EL (cell line): ENCODE measurements at places on chromosomes 13 and 19.

- peak; percentile 96 for DNase-seq
Observed at GRCh38 chr19:35518313-35518712, 4.9 kb upstream of the DMKN start.

GRCh38 chr13:96218475-96218874 is 128.6 kb downstream of the HS6ST3 start:
- DNase-seq: no peak

- DNase-seq: peak; percentile 29
Observed at GRCh38 chr13:38630780-38631179, 56.1 kb upstream of the FREM2 start.

GRCh38 chr13:26590951-26591350 is 33.5 kb downstream of the WASF3 start:
- DNase-seq: no peak

DNA sequence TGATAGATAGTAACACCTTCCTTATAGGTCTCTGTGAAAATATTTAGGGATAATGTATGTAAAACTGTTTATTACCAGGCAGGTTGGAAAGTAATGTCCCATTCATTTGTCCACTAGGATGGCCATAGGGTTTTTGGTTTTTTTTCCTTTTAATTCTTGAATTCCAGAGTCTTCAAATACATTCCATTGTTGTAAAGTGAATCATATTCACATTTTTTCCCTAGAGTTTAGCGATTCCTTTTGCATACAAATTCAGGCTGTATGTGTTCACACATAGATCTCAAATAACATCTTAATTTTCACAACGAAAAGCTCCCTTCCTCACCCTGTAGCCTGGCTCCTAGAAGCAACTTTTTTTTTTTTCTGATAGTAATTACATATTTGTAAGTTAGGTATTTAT is 1.8 kb upstream of the ZNF557 start:
- DNase-seq: peak; percentile 63

DNA sequence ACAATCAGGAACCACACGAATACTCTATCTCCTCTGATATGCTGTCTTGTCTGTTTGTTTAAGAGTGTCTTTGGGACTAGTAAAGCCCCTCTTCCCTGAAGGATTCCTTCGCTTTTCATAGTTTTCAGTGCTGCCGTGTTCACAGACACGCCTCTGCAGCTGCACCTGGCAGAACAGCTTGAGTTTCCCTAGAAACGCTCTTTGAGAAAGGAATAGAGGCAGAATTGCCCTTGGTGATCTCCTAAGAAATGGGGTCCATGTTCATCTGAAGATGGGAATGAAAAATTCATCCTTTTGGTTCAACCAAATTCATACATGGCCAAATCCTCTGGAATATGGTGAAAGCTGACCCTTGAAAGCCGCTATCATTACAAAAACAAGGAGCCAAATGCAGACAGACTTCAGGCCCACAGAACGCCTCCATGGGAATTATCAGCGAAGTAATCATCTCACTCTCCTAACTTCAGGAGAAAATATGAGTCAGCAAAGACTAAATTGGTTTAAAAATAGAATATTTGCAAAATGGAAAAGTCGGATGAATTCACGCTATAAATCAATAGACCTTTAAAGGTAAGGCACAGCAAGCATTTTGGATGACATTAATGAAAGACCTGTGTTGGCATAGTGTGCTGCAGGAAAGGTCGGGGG is 5.5 kb downstream of the SACS start:
- DNase-seq: no peak

DNA sequence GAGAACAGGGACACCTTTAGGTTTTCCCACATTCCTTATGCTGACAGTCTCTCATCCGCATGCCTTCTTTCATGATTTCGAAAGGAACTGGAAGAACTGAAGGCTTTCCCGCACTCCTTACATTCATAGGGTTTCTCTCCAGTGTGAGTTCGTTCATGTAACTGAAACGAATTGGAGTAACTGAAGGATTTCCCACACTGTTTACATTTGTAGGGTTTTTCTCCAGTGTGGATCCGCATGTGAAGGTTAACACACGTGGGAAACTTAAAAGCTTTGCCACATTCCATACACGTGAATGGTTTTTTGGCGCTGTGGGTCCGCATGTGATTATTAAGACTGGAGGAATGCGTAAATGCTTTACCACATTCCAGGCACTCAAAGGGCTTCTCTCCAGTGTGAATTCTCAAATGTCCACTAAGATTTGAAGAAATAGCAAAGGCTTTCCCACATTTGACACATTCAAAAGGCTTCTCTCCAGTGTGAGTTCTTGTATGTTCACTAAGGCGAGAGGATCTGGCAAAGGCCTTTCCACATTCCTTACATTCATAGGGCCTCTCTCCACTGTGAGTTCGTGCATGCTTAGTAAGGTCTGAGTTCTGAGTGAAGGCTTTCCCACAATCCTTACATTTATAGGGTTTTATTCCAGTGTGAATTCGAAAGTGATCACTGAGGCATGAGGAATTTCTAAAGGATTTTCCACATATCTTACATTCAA is 22.0 kb downstream of the ZNF266 start:
- no peak for DNase-seq

GRCh38 chr19:33219261-33219815 is 6.3 kb downstream of the SLC7A10 start:
- no peak for DNase-seq

DNA sequence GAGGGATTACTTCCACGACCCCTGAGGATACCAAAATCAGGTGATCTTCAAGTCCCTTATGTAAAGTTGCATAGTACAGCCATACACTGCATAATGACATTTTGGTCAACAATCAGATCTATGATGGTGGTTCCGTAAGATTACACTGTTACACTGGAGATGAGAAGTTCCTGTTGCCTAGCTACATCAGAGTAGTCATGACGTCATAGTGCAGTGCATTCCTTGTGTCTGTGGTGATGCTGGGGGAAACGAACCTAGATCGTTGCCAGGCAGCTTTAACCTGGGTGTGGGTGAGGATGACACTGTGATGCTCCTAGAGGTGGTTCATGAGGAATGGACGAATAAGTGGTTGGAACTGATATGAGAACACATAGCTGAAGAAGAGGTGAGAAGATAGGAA is 9.1 kb downstream of the ZNF610 start:
- no peak for DNase-seq

- no peak for DNase-seq
Observed at GRCh38 chr19:1273263-1274041, 1.9 kb upstream of the FAM174C start.

DNA sequence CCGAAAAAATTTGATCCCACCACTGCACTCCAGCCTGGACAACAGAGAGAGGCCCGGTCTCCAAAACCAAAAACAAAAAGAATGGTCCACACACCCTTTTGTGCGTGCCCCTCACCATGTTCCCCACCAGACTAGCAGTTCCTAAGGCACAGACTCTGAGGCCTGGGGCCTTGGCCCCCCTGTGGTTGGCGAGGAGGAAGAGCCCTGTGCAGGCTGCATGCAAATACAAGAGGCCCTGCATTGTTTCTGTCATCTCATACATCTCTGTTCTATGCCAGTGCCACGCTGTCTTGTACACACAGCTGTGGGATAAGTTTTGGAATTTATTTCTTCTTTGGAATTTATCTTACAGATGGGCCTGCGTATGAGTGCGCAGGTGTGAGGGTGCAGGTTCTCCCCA is 4.7 kb upstream of the YJEFN3 start:
- DNase-seq: no peak

DNA sequence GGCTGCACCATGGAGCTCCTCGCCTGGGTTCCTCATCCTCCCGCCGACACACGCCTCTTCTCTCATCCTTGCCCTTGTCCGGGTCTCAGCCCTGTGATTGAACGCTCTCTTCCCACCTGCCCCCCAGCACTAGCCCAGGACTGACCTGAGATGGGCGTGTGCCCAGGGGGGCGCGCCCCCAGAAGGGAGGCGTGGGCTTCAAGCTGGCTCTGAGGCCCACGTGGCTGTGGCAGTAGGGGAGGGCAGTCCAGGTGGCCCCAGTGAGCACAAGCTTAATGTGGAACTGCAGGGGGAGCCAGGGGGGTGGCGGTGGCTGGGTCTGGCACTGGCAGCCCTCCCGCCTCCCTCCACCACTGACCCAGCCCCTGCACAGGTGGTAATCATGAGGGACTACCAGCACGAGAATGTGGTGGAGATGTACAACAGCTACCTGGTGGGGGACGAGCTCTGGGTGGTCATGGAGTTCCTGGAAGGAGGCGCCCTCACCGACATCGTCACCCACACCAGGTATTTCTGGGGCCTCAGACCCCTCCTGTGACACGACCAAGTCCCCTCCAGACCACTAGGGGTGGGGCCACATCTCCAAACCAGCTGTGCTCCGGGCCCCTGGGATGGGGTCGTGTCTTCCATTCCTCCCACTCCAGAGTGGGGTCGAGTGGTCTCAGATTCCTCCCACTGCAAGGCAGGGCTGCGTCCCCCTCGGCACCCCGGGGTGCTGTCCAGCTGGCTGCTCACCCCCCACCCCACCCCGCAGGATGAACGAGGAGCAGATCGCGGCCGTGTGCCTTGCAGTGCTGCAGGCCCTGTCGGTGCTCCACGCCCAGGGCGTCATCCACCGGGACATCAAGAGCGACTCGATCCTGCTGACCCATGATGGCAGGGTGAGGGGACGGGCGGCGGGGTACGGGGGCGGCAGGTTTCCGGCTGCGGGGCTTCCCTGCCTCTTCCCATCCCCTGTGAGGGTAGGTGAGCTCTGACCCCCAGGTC is 21.9 kb upstream of the NCCRP1 start:
- no peak for DNase-seq

DNA sequence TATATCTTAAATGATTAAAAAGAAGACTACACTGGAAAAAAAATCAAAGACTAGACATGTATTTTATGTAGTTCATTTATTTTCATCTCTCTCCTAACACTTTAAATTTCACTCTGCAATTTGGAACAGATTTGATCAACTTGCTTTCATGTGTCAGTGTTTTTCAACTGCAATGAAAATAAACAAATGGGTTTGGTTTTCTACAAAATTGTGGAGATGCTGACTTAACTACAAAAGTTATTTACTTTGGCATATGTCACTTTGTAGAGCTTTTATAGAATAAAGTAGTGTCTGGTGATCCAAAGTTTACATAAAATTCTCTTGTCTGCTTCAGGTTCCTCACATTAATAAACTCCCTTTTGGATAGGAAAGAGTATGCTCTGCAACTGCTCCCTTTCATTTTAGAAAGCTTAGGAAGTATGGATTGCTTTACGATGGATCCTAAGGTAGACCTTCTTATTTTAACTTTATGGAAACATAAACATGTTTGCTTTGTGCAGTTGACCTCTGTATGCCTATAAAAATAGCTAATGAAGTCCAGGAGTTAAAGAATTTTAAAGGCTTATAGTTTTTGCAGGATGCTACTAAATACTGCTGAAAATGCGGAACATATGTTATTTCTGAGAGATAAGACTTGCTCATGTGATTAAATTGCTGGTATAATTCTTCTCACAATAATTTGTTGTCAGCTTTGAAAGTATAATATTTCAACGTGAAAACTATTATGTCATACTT is 815.9 kb downstream of the PCDH9 start:
- DNase-seq: no peak

GRCh38 chr13:98339684-98340425 is 162.8 kb upstream of the RNF113B start:
- DNase-seq: no peak

DNA sequence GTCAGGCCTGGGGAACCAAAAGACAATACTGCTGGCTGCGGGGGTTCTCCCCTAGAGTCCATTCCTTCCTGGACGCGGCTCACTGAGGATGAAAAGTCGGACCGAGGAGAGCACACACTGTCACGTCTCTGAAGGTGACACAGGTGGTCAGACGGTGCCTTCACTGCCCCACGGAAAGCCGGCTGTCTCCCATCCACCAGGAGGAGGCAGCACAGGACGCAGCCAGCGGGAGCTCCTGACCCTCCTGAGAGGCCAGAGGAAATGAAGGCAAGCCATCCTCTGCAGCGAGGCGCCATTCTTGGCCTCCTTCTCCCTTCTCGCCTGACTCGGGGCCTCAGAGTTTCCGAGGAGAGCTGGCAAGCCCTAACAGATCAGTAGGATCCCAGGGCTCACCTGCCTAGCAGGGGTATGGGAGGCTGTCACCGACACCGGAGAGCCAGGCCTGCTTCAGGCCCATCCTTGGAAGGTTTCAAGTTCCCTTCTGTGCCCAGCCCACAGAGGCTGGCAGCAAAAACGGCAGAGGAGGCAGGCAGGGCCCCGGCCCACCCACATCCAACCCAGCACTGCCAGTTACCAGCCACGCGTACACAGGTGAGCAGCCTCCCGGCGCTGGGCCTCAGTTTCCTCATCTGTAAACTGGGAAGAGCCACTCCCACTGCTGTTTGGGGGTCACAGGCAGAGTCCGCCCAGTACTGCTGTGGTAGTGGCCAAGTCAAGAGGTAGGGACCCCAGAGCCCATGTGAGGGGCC is 4.5 kb downstream of the REXO1 start:
- no peak for DNase-seq
